ENCODE measurements at places on chromosomes 6 and 20.

- DNase-seq: no peak
Measured at GRCh38 chr6:56291302-56291917, 44.0 kb upstream of the COL21A1 start.

DNA sequence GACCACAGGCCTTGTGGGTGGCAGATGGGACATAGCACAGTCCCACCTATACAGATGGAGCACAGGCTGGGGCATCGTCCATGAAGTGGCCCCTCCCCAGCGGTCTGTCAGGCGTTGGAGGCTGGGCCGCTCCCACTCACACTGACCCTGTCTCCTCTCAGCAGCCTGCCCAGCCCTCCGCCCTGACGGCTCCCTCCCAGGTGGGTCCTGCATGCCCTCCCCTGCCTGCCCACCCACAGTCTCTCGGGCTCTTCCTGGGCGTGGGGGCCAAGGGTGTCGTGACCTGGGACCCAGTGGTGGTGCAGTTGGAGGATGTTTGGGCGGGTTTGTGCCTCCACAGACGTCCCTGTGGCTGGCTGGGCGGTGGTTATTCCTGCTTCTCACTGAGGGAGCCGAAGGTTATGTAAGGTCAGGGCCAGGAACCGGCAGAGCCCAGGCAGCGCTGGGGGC is 22.3 kb downstream of the COL20A1 start:
- no peak for DNase-seq

DNA sequence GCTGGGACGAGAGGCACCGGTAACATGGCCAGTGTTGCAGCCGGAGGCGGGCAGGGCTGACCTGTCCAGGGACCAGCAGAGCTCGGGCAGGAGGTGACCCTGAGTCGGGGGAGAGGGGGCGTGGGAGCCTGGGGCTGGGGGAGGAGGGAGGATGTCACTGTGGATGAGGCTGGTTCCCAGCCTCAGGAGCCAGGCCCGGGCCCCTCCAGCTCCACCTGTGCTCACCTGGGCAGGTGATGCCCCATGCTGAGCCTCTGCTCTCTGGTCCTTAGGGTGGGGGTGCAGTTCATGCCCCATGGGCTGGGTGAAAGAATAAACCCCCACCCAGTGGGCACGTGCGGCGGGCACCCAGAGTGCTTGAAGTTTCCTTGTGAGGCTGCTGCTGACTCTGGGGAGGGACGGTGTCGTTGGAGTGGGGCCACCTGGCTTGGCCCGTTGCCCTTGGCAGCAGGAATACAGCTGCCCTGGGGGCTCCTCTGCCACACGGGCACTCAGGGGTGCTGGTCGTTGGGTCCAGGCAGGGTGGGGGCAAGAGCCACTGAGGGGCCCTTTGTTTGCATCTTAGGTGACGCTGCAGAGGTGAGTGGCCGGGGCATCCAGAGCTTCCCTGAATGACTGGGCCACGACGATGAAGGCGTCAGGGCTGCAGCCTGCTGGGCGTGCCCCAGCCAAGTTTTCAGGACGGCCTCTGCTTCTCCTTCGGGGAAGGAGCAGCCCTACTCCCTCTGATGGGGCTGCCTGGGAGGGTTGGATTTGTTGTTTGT is 24.7 kb upstream of the BHLHE23 start:
- DNase-seq: no peak

GRCh38 chr20:152131-152530 is 5.1 kb upstream of the DEFB127 start:
- DNase-seq: no peak

GRCh38 chr6:35091346-35092083 is 49.6 kb downstream of the TCP11 start:
- no peak for DNase-seq

DNA sequence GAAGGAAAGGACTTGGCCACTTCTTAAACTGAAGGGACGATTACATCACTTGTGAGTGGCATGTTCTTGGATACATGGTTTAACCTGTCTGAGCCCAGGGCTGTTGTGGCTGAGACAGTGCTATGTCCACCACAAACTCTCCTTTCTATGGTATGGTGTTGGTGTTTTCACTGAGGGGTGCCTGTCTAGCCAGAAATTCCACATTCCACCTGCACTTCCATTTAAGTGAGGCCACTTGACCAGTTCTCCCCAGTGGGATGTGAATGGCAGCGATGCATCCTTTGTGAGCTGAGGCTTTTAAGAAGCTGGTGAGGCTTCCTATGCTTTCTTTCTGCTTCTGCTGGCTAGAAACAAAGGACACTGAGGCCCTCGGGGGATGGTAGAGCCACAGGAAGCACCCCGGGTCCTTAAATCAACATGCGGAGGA is 151.4 kb upstream of the CHD6 start:
- DNase-seq: no peak
